Activated CD8-positive, alpha-beta T cell treated with anti-CD3 and anti-CD28 coated beads, Interleukin-2, amount 10 ng/mL, durations not matched to agents 7 days and 5 days (primary cell): ENCODE measurements at places on chromosomes 7 and 10.
A peak's percentile ranks its signal among the peaks of the same experiment; 100 is the strongest.

GRCh38 chr7:130353196-130353595 lies 8.6 kb downstream of the CPA5 start:
- DNase-seq, result no peak
- peaks cover 5% of the 10 kb centered on the region for H3K4me1 ChIP-seq
- H3K27me3 ChIP-seq, result no peaks in the 10 kb centered on the region
- no peaks in the 10 kb centered on the region for H3K36me3 ChIP-seq

- no peak overlapping the region for H3K27ac ChIP-seq
- no peaks in the 10 kb centered on the region for H3K36me3 ChIP-seq
- H3K27me3 ChIP-seq, result no peaks in the 10 kb centered on the region
- H3K4me1 ChIP-seq, result no peaks in the 10 kb centered on the region
Measured at GRCh38 chr7:18997477-18998150, 119.8 kb downstream of the TWIST1 start.

DNA sequence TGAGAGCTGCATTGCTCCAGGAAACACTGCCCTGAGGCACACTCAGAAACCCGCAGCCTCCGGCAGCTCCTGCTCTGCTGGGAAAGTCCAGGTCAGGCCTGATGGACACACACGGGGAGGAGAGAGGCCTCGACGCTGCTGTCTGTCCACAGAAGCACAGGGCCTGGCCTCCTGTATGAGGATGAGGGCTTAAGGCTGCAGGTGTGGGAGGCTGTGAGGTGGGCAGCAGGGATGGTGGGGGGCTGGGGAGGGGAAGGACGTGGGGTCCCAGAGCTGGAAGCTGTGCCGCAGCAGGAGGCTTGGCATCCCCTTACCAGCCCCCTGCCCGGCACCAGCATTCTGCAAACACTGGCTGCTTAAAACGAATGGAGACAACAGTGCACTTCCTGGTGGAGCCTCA lies 186.2 kb downstream of the DNAJB6 start:
- no peak for DNase-seq
- H3K27ac ChIP-seq, result no peak overlapping the region
- no peaks in the 10 kb centered on the region for H3K4me1 ChIP-seq
- H3K4me3 ChIP-seq, result no peak overlapping the region
- H3K27me3 ChIP-seq, result peaks cover 19% of the 10 kb centered on the region
- H3K36me3 ChIP-seq, result no peaks in the 10 kb centered on the region

DNA sequence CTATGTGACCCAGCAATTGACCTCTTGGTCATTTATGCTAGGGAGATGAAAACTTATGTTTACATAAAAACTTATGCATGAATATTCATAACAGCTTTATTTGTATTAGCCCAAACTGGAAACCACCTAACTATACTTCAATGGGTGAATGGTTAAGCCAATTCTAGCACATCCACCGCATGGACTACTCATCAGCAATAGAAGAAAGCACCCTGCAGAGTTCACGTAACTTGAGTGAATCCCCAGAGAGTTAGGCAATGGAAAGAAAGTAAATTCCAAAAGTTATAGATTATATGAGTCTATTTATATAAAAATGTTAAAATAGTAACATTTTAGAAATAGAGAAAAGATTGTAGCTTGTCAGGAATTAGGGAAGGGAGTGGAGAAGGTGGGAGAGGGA lies 60.2 kb upstream of the NRG3 start:
- no peak overlapping the region for H3K4me3 ChIP-seq
- no peaks in the 10 kb centered on the region for H3K4me1 ChIP-seq
- H3K27ac ChIP-seq, result no peak overlapping the region
- H3K36me3 ChIP-seq, result no peaks in the 10 kb centered on the region

- H3K4me1 ChIP-seq, result no peaks in the 10 kb centered on the region
- no peak overlapping the region for H3K27ac ChIP-seq
- H3K27me3 ChIP-seq, result no peaks in the 10 kb centered on the region
- H3K36me3 ChIP-seq, result no peaks in the 10 kb centered on the region
- no peak overlapping the region for H3K4me3 ChIP-seq
Measured at GRCh38 chr7:111224354-111225231, 133.7 kb downstream of the LRRN3 start.

- DNase-seq, result no peak
- H3K36me3 ChIP-seq, result peaks cover 2% of the 10 kb centered on the region
- no peaks in the 10 kb centered on the region for H3K4me1 ChIP-seq
- no peak overlapping the region for H3K4me3 ChIP-seq
- no peak overlapping the region for H3K27ac ChIP-seq
Measured at GRCh38 chr7:136874393-136875032, 6.1 kb downstream of the CHRM2 start.

GRCh38 chr10:79066411-79067240 lies 2.1 kb upstream of the ZMIZ1 start:
- no peaks in the 10 kb centered on the region for H3K36me3 ChIP-seq
- peaks cover 57% of the 10 kb centered on the region for H3K4me1 ChIP-seq
- peak overlapping the region; percentile 53 for H3K4me3 ChIP-seq
- peaks cover 6% of the 10 kb centered on the region for H3K27me3 ChIP-seq
- DNase-seq, result no peak

GRCh38 chr10:129048513-129048912 lies 418.5 kb upstream of the MGMT start:
- H3K27me3 ChIP-seq, result peaks cover 21% of the 10 kb centered on the region
- no peak overlapping the region for H3K4me3 ChIP-seq

DNA sequence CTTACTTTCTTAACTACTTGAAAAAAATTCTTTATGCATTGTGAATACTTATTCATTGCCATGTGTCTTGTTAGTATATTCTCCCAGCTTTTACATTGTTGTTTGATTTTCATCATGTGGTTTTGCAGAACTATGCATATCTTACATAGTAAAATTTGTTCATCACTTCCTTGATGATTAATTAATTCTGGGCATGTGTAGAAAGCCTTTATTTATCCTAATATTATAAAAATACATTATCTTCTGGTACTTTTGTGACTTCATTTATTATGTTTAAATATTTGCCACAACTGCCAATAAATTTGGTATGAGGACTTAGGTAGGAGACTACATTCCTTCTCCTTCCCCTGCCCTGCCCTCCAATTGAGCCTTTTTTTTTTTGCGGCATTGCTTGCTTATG lies 166.0 kb upstream of the ZNF32 start:
- DNase-seq, result no peak
- no peaks in the 10 kb centered on the region for H3K27me3 ChIP-seq
- H3K4me1 ChIP-seq, result peaks cover 82% of the 10 kb centered on the region
- peaks cover 14% of the 10 kb centered on the region for H3K36me3 ChIP-seq

GRCh38 chr10:4623757-4624420 lies 202.1 kb upstream of the AKR1E2 start:
- no peak for DNase-seq
- H3K4me1 ChIP-seq, result no peaks in the 10 kb centered on the region
- H3K4me3 ChIP-seq, result no peak overlapping the region
- no peak overlapping the region for H3K27ac ChIP-seq
- peaks cover 18% of the 10 kb centered on the region for H3K27me3 ChIP-seq

GRCh38 chr10:36175954-36176353 lies 533.9 kb upstream of the FZD8 start:
- H3K36me3 ChIP-seq, result no peaks in the 10 kb centered on the region
- no peaks in the 10 kb centered on the region for H3K27me3 ChIP-seq
- H3K4me1 ChIP-seq, result no peaks in the 10 kb centered on the region
- no peak for DNase-seq
- H3K27ac ChIP-seq, result no peak overlapping the region
- no peak overlapping the region for H3K4me3 ChIP-seq

- no peak overlapping the region for H3K4me3 ChIP-seq
- H3K36me3 ChIP-seq, result no peaks in the 10 kb centered on the region
- H3K27ac ChIP-seq, result no peak overlapping the region
- no peaks in the 10 kb centered on the region for H3K4me1 ChIP-seq
- no peaks in the 10 kb centered on the region for H3K27me3 ChIP-seq
- no peak for DNase-seq
Measured at GRCh38 chr10:64430690-64431323, 909.6 kb downstream of the REEP3 start.

- H3K27me3 ChIP-seq, result peaks cover 7% of the 10 kb centered on the region
- no peak overlapping the region for H3K4me3 ChIP-seq
- H3K27ac ChIP-seq, result no peak overlapping the region
- no peak for DNase-seq
Measured at GRCh38 chr10:104509981-104510380, 131.1 kb upstream of the SORCS3 start.

- H3K27me3 ChIP-seq, result no peaks in the 10 kb centered on the region
- no peak overlapping the region for H3K4me3 ChIP-seq
- no peak overlapping the region for H3K27ac ChIP-seq
- H3K4me1 ChIP-seq, result no peaks in the 10 kb centered on the region
- DNase-seq, result no peak
Measured at GRCh38 chr7:90387470-90388240, 15.6 kb upstream of the CLDN12 start.

DNA sequence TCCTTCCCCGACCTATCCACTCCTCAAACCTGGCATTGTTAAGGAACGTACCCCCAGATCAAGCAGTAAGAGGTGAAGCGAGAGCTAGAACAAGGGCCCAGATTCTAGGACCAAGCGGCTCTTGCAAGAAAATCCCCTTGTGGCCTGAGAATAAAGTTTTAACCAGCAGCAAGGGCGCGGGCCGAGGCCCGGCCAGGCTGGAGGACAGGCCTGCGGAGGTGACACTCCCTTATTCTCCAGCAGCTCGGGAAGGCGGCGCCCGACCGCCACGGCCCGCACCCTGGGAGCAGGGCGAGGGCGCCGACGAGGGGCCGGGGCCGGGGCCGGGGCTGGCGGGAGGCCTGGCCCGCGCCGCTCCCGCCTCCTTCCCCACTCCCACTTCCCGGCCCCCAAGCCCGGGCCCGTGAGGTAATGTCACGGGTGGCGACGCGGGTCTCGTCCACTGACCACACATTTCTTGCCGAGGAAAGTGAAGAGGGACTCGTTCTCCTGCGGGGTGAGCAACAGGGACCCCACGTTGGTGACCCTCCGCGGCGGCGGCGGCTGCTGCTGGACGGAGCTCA lies 551 bp downstream of the WASL start:
- peaks cover 29% of the 10 kb centered on the region for H3K36me3 ChIP-seq
- peaks cover 3% of the 10 kb centered on the region for H3K27me3 ChIP-seq
- peak overlapping the region; percentile 95 for H3K4me3 ChIP-seq
- H3K4me1 ChIP-seq, result peaks cover 51% of the 10 kb centered on the region
- peak; percentile 45 for DNase-seq
- peak overlapping the region; percentile 90 for H3K27ac ChIP-seq

- H3K4me1 ChIP-seq, result peaks cover 7% of the 10 kb centered on the region
- peaks cover 17% of the 10 kb centered on the region for H3K27me3 ChIP-seq
- no peak overlapping the region for H3K27ac ChIP-seq
- H3K4me3 ChIP-seq, result no peak overlapping the region
- peak; percentile 52 for DNase-seq
Measured at GRCh38 chr7:140646931-140647647, 6.5 kb upstream of the DENND2A start.

- H3K27ac ChIP-seq, result no peak overlapping the region
- H3K36me3 ChIP-seq, result no peaks in the 10 kb centered on the region
- no peak overlapping the region for H3K4me3 ChIP-seq
Measured at GRCh38 chr10:101110856-101111523, 20.1 kb upstream of the TLX1 start.

DNA sequence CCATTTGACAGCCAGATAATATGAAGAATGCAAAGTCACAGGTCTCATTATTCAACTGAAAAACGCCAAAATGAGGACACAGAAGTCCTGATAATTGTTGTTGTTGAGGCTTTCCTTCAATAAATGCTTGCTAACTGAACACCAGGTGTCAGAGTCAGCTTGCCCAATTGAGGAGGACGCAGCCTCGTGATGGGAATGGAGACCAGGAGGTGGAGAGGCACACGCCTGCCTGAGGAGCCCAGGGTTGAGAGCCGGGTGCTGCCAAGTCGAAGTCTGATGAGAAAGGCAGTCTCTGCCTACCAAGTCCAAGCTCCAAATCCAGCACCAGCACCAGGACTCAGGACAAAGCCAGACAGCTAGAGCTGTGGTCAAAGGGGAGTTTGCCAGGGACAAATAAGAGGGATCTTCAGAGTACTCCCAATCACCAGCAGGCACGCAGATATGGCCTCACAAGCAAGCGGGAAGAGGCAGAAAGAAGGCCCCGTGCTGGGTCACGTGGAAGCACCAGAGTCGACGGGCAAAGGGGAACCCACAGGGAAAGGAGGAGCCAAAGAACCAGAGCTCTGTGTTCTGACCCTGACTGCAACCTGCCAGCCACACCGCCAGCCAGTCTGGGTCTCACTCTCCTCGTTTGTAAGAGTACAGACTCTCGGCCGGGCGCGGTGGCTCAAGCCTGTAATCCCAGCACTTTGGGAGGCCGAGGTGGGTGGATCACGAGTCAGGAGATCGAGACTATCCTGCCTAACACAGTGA lies 47.6 kb downstream of the VOPP1 start:
- DNase-seq, result no peak
- peaks cover 12% of the 10 kb centered on the region for H3K4me1 ChIP-seq
- H3K27me3 ChIP-seq, result no peaks in the 10 kb centered on the region
- H3K36me3 ChIP-seq, result peaks cover 3% of the 10 kb centered on the region

DNA sequence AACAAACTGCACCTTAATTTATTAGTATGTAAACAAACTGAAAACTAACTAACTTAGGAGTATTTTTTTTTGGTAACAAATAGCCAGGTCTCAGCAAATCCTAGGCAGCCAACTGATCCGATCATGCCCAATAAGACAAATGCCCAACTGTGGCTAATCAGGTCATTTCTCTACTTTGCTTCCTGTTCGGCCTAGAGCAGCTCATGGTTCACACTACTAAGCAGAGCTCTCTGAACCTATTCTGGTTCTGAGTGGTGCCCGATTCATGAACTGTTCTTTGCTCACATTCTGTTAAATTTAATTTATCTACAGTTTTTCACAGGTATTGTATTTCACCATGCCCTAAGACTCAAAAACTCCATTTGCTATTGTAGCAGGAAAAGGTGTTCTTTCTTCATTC lies 55.1 kb downstream of the CCDC3 start:
- H3K27me3 ChIP-seq, result no peaks in the 10 kb centered on the region
- no peak overlapping the region for H3K4me3 ChIP-seq
- no peaks in the 10 kb centered on the region for H3K4me1 ChIP-seq

- peaks cover 5% of the 10 kb centered on the region for H3K4me1 ChIP-seq
- H3K27me3 ChIP-seq, result no peaks in the 10 kb centered on the region
- peaks cover 2% of the 10 kb centered on the region for H3K36me3 ChIP-seq
Measured at GRCh38 chr10:74022926-74023629, 25.2 kb downstream of the VCL start.

GRCh38 chr10:94963901-94964300 lies 25.4 kb downstream of the CYP2C9 start:
- H3K36me3 ChIP-seq, result no peaks in the 10 kb centered on the region
- no peak overlapping the region for H3K4me3 ChIP-seq
- H3K27me3 ChIP-seq, result no peaks in the 10 kb centered on the region
- H3K4me1 ChIP-seq, result no peaks in the 10 kb centered on the region
- H3K27ac ChIP-seq, result no peak overlapping the region

- H3K36me3 ChIP-seq, result no peaks in the 10 kb centered on the region
- peaks cover 14% of the 10 kb centered on the region for H3K4me1 ChIP-seq
- H3K4me3 ChIP-seq, result no peak overlapping the region
- no peaks in the 10 kb centered on the region for H3K27me3 ChIP-seq
Measured at GRCh38 chr10:124535731-124536495, 74.3 kb downstream of the LHPP start.

DNA sequence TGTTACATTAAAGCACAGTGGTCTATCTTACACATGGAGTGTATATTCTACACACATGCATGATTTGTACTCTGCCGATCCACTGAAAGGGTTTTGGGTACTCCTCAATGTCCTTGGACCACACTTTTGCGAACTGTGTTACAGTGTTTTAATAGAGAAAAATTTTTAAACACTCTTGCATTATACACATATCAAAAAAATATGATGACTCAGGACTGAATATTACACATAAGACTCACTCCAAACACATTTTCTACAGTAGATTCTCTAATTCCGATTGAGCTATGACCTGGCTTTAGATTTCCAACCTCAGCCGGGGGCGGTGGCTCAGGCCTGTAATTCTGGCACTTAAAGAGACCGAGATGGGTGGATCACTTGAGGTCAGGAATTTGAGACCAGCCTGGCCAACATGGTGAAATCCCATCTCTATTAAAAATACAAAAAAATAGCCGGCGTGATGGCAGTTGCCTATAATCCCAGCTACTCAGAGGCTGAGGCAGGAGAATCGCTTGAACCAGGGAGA lies 222.4 kb downstream of the CACNA2D1 start:
- DNase-seq, result no peak
- no peak overlapping the region for H3K27ac ChIP-seq
- no peaks in the 10 kb centered on the region for H3K27me3 ChIP-seq
- H3K4me3 ChIP-seq, result no peak overlapping the region
- H3K36me3 ChIP-seq, result no peaks in the 10 kb centered on the region
